B cell (primary cell): ENCODE measurements at places on chromosomes 12 and 14.

GRCh38 chr12:24823808-24824515 is 124.9 kb downstream of the BCAT1 start:
- peak; percentile 29 for DNase-seq

DNA sequence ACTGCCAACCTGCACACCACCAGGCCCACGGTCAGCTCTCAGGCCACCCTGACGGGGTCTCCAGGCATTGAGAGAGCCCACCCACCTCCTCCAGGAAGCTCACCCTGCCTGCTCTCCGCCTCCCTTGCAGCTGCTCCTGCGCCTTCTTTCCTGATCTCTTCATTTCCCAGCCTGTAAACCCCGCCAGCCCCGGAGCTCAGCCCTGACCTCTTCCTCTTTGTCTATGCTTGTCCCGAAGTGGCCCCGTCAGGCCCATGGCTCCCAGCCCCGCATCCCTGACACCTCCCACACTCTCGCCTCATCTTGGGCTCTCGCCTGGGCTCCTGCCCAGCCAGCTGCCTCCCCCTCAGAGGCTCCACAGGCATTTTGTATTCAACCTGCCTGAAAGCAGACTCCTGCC is 139.3 kb downstream of the CALM1 start:
- no peak for DNase-seq

GRCh38 chr12:6647083-6647604 is at the start of gene ACRBP:
TSS of gene ACRBP (minus strand) at chr12:6647432. CDS start at chr12:6647366, 66 bp downstream.
- peak; percentile 73 for DNase-seq

GRCh38 chr14:61326847-61327246 is 5.5 kb downstream of the PRKCH start:
- DNase-seq = no peak

- no peak for DNase-seq
These were observed 58.9 kb upstream of the HMGA2 start for GRCh38 chr12:65765436-65765813.

DNA sequence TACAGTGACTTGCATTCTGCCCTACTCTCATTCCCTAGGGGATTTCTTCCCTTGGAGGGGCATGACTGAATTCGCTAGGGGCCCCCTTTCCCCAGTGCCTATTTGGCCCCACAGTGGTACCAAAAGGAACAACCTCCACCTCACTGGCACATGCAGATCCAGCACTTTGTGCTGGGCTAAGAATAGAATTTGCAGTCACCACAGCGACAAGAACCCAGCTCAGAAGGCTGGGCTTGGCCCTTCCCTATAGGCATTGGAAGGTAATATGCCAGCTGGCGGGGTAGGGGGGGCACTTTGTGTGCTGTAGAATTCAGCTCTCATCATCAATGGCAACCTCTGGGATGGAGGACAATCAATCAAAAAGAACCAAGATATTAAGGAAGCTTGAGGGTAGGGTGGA is 13.9 kb downstream of the BAZ2A start:
- DNase-seq = no peak

- no peak for DNase-seq
These were observed 23.1 kb downstream of the ABCB9 start for GRCh38 chr12:122943196-122943595.

GRCh38 chr14:75430976-75431375 is 3.2 kb downstream of the JDP2 start:
- DNase-seq = no peak

GRCh38 chr12:79083181-79083580 is 218.6 kb downstream of the SYT1 start:
- DNase-seq = no peak

DNA sequence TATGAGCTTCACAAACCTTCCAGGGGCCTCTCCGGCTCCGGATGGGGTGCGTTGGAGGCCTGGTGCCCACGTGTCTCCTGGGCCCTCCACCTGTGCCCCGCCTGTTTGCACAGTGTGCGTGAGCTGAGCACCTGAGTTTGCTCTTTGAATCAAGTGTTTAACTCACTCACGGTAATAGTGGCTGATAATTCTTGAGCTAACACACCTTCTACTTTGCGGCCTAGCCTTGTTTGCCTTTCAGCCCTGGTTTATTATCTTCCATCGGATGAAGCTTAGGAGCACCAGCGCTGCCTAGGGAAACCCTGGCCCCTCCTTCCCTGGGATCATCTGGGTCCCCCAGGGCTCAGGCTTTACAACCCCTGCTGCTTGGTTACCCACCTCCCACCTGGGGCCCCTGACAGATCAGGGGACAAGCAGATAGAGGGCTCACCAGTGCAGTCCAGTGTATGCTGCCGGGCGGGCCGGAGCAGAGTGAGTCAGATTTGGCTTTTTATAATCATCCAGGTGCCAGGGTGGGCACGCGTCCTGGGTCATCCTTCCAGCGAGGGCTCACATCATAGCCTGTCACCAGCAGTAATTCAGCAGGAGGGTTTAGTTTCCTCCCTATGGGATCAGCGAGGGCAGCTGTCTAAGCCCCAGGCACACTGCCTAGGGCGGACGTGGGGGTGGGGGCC is 62.8 kb upstream of the RFLNA start:
- no peak for DNase-seq

GRCh38 chr12:107437954-107438353 is 247.6 kb upstream of the PWP1 start:
- DNase-seq = no peak

DNA sequence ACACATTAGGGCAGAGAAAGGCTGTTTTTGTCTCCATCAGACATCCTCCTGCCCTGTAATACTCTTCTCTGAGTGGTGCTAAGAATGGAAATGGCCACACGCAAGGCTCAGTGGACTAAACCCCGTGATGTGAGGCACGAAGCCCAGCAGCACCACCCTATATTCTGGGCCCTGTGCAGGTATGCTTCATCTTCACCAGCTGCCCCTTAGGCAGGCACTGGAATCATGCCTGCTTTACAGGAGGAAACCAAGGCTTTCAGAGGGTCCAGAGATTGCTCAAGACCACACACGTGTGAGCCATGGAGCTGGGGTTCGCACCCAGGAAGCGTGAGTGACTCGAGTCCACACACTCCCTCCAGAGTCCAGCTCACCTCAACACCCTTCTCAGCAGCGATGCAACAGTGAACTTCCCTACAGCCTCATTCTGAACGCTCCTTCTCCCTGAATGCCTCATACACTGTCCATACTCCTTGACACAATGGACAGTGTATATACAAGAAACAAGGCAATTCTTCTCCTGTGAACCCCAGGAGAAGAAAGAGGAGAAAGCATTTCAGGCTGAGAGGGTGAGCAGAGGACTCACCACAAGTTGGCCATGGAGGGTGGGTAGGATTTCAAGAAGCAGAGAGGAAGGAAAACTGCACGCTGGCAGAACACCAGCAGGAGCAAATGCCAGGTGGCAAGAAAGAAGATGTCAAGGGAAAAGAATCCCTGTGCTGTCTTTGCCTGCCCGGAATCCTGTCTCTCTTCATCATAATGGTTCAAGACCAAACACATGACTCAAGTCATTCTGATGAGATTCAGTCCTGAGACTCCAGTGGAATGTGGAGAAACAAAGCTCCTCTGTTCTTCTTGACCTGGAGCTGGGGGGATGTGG is 39.1 kb downstream of the NT5DC3 start:
- DNase-seq = no peak

DNA sequence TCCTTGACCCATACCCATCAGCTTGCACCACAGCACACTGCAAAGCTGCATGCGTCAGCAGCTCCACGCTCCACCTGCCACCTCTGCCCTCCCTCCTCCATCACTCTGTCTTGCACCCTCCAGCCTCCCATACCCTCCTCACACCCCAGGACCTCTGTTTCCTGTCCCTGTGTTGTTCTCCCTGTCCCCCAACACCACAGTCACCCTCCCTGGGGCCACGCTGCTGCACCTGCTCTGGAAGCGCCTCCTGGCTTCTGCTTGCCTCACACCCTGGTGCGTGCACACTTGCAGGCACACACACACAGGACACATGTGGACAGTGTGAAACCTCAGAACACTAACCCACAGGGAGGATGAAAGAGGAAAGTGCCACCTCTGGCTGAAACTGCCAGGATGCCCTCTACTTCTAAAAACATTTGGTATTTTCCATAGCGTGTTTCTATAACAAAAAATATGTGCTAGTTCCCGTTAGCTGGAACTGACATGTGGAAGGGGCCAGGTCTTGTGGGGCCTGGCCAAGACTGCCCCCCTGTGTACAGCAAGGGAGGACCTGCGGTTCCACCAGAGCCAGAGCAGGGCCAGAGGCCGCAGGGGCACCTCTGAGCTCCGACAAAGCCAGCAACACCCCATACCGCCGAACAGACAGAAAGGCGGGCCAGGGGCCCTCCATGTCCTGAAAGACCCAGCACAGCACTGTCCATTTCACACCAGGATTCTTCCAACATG is 10.0 kb downstream of the BRF1 start:
- DNase-seq = peak; percentile 32

GRCh38 chr12:76679778-76680177 is 84.1 kb upstream of the ZDHHC17 start:
- no peak for DNase-seq

DNA sequence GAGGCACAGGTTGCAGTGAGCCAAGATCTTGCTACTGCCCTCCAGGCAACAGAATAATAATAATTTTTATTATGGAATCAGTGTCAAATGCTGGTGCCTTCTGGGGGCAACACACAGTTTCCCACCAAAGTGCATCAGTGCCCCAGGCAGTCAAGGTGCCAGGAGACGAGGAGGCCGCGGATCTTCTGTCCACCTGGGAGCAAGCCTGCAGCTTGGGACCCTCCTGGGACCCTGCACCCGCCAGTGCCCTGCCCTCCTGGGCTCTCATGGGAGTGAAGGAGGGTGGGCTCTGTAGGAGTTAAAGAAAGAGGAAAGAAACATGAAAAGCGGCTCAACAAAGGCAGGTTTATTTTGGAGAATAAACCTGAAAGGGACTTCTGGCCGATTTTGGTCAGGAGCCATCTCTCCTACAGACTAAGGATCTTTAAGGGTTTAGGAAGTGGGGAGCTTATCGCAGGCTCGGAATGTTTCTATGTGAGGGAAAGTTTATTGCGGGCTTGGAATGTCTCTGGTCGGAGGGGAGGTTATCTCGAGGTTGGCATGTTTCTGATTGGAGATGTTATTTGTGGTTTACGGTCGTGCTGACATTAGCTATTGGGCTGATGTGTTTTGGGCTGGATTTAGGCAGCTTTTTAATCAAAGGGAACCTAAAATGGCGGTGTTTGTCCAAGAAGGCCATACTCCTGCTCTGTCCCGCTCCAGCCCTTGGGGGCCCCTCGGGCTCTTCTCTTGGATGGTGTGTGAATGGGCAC is 1.1 kb upstream of the ASPG start:
- no peak for DNase-seq

DNA sequence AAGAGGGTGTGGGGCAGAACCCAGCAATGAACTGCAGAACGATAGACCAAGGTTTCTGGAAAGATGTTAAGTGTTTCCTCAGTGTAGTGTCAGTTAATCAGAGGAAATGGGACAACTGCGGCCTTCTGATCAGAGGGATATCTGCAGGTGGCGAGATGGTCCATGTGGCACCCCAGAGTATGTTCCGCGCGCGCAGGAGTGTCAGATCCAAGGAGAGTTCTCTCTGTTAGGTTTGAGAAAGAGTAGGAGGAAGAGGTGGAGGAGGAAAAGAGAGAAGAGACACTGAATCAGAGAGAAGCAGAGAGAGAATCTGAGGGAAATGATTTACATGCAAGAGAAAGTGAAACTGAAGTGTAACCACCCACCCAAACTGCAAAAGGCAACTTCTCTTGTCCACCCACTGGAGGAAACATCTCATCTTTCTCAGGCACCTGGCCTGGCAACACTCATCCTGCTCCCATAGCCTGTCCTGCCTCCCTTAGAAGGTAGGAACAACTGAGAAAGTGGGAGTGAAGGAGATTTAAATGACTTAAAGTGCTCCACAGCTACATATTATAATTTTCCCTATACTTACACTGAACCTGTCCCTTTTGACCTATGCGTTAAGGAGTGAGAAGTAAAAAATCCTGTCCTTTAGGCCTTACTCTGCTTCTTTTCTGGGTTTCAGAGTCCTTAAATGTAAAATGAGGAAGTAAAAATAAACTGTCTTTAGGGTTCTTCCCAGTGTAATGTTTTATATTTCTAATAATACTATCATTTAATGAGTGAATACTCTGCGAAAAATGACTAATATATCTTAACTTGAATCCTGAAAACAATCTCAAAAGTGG is 6.8 kb upstream of the TESPA1 start:
- DNase-seq = peak; percentile 76

DNA sequence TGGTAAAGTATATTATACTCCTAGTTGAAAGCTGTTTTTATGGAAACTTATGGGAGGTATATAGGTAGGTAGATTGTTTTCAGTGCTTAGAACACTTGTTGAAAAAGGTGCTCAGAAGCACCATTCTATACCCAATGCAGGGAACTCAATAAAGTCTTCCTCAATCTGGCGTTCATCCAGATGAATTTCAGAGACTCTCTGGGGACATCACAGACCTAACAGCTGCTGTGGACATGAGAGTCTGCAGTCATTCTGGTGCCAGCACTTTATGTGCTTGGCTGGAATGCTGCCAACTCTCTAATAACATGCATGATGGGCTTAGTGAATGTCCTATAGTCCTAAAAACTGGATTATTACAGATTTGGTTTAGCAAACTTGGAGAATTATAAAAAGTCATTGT is 115.9 kb downstream of the NTN4 start:
- DNase-seq = no peak

DNA sequence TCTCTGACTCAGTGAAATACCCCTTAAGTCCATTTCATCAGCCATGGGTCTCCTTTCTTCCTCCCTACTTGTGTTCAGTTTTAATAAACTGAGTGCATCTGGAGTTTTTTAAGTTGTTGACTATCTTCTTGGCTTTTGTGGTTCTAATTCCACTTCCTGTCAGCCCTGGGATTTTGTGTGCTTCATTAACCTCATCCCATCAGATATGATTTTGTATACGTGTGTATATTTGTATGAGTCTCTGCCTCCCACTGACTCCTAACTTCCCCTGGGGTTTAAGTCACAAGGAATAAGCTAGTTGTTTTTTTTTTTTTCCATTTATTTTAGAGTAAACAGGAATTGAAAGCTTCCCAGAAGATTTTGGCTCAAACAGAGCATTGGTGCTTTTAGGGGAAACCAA is 62.7 kb downstream of the TTLL5 start:
- no peak for DNase-seq

GRCh38 chr14:102201776-102202175 is 62.1 kb downstream of the WDR20 start:
- DNase-seq = no peak

DNA sequence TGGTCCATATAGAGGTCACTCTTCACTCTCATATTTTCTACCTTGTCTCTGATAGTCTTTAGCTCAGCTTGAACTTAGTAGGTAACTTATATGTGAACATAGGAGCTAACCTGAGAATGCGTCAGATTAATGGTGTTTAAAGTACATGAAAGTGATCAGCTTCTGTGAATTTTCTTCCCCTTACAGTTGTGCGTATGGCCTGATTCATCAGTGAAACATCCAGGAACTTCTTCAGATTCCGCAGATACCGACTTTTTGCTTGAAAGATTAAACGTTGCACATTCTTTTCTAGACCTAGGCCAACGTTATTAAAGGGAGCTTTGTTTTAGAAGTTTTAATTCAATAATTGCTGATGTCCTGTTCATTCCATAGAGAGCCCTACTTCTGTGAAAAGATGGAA is 1945.1 kb upstream of the SEL1L start:
- no peak for DNase-seq

- no peak for DNase-seq
These were observed 101.1 kb downstream of the CRADD start for GRCh38 chr12:93778306-93778705.

GRCh38 chr14:94045101-94045500 is 19.0 kb downstream of the OTUB2 start:
- DNase-seq = no peak
